WERI-Rb-1 (cell line): ENCODE measurements at places on chromosomes 3 and 15.

GRCh38 chr3:119597548-119598288 is at the start of gene PLA1A:
TSS of gene PLA1A (plus strand) at chr3:119597885. CDS start at chr3:119597914, 29 bp downstream.
- DNase-seq: no peak

DNA sequence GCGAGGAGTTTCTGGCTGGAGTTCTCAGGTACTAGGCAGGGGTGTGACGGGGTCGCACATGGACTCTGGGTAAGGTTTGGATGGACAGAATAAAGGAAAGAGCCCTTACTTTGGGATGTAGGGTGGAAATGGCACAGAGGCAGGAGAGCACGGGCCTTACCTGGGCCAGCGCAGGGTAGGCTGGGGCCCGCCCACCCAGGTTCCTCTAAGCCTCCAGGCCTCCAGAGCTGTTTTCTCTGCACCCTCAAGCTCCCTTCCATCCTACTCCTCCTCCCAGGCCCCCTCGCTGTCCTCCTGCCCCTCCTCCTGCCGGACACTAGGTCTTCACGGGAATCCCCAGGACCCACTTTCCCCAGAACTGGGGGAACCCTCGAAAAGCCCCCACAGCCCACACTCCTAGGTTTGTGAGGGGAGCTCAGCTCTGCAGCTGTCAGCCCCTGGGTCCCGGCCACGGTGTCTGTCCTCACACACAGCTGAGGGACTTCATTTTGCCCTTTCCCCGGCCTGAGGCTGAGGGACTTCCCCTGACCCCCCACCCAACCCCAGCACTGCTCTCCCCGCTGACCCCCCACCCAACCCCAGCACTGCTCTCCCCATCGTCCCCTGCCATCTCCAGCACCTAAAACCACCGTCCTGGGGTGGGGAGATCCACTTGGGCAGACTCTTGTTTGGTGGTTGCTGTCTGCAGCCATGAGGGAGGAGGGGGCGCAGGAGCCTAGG is 53.0 kb upstream of the PCSK6 start:
- DNase-seq: peak; percentile 42

- DNase-seq: no peak
These were observed 15.4 kb upstream of the BTLA start for GRCh38 chr3:112514527-112515128.

DNA sequence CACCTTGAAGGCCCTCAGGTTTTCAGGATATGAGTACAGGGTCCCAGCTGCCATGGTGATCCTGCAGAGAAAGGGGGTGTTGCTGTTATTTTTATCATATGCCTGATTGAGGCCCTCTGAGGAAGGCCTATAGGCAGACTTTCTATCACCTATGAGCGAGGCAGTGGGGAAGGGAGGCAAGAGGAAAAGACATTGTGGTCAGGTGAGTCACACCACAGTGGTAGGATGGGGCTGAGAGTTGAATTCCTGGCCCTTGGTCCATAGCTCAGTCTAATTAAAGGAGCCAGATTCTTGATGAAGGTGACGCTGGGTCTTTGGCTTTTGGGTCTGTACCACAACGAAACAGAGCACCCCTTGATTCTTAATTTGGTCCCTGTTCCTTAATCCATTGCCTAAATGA is 72.7 kb downstream of the ZNF621 start:
- DNase-seq: no peak

DNA sequence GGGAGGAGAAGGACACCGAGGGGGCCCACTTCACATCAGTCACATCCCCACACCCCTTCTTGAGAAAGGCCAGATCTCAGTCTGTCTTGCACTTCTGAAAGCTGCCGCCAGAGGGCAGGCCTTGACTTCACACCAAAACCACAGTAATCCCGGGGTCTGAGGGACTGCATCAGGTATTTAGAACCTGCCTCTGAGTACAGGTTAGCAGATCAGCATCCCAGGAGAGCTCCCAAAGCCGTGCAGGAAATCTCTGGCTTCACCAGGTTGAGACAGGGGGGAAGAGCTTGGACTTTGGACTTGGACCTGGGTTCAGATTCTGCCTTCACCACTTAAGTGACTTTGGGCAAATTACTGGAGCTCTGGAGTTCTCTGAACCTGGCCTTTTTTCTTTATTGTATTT is 50.3 kb downstream of the LHFPL4 start:
- DNase-seq: peak; percentile 81

DNA sequence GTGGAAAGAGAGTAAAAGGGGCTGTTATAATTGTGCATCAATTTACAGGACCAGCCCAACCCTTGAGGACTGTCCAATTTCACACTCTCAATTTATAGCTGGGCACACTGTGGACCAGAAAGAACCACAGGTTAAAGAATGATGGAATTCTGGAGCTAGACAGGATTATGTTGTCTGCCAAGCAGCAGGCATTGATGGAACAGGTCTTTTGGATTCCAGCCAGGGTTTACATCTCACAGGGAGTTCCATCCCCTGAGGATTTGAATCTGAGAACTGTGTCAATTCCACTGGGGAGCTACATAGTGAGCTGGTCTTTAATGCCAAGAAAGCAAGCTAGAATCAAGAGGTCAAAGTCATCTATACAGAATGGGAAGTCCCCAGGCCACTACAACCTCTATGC is 389.5 kb upstream of the WNT5A start:
- no peak for DNase-seq

- DNase-seq: no peak
These were observed 29.3 kb downstream of the CD200 start for GRCh38 chr3:112362221-112362620.

- no peak for DNase-seq
These were observed 123.0 kb upstream of the STAC start for GRCh38 chr3:36257158-36257852.

DNA sequence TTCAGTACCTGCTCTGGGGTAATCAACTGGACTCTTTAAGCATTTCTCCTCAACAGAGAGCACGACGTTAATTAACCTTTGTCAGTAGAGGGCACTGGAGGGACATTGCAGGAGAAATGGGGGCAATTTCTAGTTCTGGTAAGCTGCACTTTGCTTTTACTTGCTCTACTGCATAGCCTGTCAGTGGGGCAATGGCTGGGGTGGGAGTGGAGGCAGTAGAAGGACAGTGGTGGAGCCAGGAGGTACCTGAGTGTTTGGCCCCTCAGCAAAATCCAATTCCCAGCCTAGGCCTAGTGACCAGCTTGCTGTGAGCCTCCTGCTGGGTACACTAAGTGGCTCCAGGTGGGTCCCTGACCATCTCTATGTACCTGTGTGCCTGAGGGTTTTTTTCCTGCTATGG is 18.3 kb upstream of the MED12L start:
- no peak for DNase-seq

GRCh38 chr15:75785771-75786574 is 57.3 kb upstream of the UBE2Q2 start:
- DNase-seq: peak; percentile 87

- DNase-seq: peak; percentile 27
These were observed 73.3 kb downstream of the USP13 start for GRCh38 chr3:179726075-179726699.

- DNase-seq: no peak
These were observed 145.0 kb downstream of the ARNT2 start for GRCh38 chr15:80549191-80549590.

- no peak for DNase-seq
These were observed 71.8 kb downstream of the IL5RA start for GRCh38 chr3:3038201-3038991.

- DNase-seq: no peak
These were observed 335.2 kb upstream of the MCTP2 start for GRCh38 chr15:93895976-93896770.

DNA sequence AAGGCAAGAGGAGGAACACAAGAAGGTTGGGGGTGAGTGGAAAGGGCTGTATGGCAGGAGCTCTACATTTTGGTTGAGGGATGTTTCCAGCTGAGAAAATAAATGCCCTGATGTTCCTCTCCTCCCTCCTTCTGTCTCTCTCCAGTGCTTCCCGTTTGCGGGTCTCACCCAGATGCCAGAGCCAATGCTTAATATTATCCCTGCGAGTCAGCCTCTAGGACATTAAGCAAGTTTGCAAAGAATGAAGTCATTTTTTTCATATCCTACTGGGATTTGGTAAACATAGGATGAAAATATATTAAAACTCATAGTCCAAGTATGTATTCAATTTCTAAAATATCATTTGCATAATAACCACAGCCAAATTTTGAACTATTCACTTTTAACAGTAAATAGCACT is 295.9 kb downstream of the CADM2 start:
- no peak for DNase-seq

DNA sequence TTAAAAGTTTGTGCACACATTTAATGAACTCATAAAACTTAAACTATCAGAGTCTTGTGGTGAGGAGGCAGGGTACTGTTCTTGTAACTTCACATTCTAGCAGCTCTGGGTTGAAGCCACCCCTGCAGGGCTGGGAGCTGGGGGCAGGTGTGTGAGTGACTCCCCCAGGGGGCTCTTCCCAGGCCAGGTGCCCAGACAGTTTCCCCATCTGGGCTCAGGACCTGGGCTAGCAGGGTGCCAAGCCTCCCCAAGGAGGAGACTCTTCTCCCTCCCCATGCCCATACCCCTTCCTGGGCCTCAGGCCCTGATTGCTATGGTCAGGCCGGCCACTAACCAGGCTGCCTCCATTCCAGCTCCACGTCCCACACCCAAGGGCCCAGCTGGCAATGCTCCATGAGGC is 22.0 kb upstream of the CHCHD6 start:
- DNase-seq: no peak

DNA sequence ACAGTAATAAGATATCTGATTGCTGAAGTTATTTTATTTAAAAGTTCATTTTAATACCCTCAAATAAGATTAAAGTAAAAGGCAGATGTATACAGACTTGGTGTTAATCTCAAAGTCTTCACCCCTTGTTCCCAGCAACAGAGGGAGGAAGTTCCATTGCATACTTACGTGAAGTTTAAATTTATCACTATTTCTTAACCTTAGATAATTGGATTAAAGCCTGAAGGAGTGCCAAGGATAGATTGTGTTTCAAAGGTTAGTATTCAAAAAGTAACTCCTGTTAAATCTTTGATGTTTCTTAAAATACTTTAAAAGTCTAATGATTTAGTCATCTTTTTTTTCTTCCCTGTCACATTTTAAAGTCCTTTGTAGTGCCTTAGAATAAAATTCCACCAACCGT is 39.3 kb downstream of the ATP1B3 start:
- no peak for DNase-seq

GRCh38 chr15:100732211-100733055 is 130.0 kb downstream of the ASB7 start:
- DNase-seq: no peak

GRCh38 chr3:138361561-138361971 is 13.2 kb downstream of the MRAS start:
- DNase-seq: no peak

DNA sequence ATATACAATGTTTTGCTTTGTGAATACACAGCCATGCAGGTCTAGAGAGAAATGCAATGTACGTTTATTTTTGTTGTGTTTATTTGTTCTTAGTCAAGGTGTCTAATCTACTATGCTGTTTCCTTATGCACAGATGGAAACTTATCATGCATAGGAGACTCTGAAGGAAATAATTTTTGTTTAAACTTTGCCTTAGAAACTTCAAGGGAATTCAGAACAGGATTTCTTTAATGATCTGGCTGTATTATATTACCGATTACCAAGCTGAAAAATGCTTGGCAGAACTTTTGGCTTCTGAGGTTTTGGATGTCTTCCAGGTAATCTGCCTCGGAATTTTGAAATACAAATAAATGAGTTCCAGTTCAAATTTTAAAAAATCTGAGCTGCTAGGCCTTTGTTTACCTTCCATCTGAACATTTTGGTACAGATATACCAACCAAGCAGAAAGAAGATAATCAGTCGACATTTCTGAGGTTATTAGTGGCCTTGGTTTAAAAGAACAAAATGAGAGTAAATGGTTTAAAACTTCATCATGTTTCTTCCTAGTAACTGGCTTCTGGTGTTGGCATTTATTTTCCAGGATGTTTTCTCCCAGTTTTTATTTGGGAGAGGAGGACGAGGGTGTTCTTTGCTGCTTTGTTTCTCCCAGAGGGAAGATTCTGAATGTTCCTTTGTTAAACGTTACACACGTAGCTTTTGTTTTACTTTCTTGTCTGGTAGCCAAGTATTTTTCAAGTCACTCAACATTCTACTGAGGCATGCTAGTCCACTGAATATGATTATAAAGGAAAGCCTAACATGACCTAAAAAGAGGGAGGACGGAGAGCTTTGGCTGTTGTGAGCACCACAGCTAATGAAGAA is 421.8 kb upstream of the TBL1XR1 start:
- DNase-seq: no peak

- peak; percentile 87 for DNase-seq
These were observed 103.1 kb downstream of the CMSS1 start for GRCh38 chr3:99920481-99921376.

GRCh38 chr3:145942052-145942451 is 218.9 kb downstream of the PLOD2 start:
- no peak for DNase-seq

DNA sequence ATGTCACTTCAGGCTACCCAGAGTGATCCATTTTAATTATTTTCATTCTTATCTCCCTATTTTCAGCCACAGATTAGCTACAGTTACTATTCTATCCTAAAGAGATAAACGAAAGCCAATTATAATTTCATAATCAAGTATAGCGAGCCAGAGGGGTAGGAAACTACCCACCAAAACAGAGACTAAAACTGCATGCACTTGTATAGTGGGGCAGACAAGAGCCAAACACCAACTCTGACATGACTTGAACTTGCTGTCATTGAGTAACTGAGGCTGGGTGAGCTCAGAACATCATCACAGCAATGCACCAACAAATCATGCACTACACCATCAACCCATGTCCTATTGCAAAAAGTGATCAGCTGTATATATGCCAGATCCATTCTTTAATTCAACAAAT is 64.8 kb downstream of the FBN1 start:
- DNase-seq: no peak

- DNase-seq: no peak
These were observed 22.4 kb downstream of the CIAO2A start for GRCh38 chr15:64070965-64071851.

GRCh38 chr15:53416219-53416940 is 343.1 kb downstream of the WDR72 start:
- no peak for DNase-seq

DNA sequence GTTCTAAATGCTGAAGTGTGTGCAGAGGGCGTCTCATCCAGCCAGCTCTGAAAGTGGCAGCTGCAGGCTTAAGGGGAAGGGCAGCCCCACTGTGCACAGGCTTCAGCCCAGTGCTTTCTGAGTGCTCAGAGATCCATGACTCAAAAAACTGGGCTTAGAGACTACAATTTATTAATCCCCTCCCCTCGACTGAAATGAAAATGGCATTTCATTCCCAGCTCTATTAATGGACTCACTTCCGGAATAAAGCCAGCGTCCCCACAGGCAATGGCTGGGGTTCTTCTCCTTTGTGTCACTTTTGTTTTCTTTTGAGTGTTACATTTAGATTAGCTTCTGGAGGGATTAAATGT is 55.5 kb upstream of the PLXNA1 start:
- peak; percentile 55 for DNase-seq
